ENCODE measurements at places on chromosomes 4 and X.

DNA sequence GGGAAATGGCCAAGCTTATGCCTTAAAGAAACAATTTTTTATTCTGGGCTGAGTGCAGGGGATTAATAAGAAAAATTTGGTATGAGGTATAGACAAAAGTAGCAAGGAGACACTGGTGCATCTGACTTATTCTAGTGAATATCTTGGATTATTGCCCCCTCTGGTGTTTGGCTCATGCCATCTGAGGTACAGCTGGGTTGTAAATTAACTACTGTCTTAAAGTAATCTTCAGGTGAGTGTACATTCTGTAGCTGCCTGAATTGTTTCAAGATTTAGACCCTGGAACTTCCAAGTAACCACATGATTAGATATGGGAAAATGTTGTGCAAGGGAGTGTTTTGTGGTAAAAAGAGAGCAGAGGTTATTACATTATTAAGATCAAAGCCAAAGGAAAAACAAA, 988.7 kb downstream of the FAM133A start:
- no peak for DNase-seq

- DNase-seq = no peak
Observed at GRCh38 chr4:54067166-54067565, 2.8 kb upstream of the CHIC2 start.

DNA sequence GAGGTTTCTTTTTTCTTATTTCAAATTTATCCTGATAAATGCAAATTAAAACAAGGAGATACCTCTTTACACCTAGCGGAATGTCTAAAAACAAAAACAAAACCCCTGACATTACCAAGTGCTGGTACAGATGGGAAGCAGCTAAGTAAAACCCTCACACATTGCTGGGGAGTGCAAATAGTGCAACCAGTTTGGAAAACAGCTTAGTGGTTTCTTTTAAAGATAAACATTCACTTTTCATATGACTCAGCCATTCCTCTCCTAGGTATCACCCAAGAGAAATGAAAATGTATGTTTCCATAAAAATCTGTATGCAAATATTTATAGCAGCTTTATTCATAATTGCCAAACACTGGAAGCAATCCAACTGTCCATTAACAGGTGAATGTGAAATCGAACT, 84.1 kb upstream of the HELT start:
- DNase-seq = no peak

DNA sequence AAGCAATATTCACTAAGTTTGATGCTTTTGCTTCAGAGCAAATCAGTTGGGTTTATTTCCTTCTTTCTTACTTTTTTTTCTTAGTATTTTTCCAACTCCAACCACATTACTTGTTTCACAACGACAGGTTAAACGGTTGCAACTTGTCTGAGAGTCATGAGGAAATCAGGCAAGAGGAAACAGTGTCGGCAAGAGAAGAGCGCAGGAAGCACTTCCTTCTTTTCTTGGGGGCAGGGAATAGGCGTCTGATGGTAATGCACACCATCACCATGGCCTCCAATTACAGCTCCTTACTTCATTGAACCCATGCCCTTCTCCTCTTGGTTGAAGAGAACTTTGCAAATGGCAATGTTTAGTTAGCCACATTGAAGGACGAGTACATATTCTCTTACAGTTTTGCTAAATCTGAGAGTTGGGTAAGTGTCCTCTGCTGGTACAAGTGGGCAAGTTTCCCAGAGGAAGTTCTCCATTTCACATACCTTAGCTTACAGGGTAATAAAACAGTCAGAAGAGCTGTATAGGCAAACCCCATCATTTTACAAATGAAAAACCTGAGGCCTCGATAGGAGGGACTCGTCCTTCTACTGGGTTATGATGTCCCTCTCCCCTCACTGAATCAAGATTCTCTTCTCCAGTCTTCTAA, 8.3 kb upstream of the CXCL8 start:
- no peak for DNase-seq

DNA sequence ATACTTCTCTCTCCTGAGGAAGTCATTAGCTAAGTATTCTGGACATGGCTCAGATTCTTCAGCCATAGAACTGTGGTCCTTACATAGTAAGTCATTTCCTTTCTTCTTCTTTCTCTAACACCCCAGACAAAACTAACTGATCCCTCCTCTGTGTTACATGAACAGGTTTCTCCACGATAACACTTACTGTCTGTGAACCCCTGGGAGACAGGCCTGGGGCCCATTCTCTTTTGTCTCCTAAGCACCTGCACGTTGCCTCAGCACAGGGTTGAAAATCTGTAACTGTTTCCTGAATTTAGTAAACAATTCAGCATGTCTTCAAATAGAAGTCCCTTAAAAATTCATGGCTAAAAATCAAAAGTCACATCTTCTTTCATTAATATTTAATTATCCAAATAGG, 24.7 kb downstream of the APBB2 start:
- DNase-seq = no peak

DNA sequence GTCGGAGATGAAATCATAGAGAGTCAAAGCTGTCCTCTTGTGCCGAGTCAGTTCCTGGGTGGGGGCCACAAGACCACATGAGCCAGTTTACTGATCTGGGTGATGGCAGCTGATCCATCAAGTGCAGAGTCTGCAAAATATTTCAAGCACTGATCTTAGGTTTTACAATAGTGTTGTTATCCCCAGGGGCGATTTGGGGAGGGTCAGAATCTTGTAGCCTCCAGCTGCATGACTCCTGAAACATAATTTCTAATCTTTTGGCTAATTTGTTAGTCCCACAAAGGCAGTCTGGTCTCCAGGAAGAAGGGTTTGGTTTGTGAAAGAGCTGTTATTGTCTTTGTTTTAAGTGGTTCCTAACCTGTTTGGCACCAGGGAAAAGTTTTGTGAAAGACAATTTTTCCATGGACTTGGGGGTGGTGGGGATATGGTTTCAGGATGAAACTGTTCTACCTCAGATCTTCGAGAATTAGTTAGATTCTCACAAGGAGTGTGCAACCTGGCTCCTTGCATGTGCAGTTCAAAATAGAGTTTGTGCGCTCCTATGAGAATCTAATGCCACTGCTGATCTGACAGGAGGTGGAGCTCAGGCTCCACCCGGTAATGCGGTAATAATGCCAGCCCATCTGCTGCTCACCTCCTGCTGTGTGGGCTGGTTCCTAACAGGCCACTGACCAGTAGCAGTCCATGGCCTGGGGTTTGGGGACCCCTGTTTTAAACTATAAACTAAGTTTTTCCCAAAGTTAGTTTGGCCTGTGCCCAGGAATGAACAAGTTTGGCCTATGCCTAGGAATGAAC, 29.2 kb downstream of the METAP1 start:
- no peak for DNase-seq

DNA sequence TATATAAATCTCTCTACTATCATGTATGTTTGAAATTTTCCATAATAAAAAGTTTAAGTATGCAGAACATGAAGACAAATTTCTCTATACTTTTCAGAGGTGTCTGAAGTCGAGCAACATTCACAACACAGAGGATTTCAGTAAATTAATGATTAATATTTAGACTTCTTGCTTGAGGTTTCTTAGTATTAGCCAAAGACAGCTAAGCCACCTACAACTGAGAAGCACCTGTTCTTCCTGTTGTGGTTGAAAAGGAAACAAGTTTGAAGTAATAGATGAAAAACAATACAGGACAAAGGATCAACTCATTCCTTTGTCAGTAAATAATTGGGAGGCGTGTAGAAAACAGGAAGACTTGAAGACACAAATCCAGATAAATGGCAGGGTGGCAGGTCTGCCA, 21.1 kb downstream of the SCML1 start:
- no peak for DNase-seq

DNA sequence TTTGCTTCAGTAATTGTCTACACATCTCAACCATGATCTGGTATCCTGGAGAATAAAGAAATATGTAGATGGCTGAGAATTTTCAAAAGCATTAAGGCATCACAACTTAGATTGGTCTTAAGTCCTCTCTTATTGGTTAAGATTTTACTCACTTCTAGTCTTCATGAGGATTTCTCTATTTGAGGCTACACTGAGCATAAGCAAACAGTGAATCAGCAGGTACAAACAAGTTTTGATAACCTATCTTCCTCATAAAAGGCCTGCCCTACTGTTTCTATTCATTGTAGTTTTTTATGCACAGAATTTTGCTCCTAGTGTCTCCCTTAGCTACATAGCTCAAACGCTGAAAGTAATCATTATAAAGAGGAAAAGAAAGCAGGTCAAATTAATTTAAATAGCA, 460.7 kb upstream of the RPS6KA3 start:
- no peak for DNase-seq

GRCh38 chr4:5012244-5012898, 6.9 kb downstream of the CYTL1 start:
- DNase-seq = no peak

DNA sequence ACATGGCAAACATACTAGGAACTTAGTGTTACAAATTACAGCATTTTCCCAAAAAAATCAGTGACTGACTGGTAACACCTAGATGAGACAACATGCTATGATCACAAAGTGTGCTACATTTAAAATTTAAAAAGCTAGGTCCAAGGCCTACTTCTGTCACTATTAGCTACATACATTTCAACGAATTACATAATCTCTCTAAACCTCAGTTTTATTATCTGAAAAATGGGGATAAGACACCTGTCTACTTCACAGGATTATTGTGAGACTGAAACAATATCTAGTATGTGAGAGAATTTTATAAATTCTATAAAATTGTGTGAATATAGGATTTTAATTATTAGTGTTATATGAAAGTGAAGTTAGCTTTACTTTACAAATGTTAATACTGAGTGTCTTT, 228.5 kb downstream of the DCLK2 start:
- no peak for DNase-seq

DNA sequence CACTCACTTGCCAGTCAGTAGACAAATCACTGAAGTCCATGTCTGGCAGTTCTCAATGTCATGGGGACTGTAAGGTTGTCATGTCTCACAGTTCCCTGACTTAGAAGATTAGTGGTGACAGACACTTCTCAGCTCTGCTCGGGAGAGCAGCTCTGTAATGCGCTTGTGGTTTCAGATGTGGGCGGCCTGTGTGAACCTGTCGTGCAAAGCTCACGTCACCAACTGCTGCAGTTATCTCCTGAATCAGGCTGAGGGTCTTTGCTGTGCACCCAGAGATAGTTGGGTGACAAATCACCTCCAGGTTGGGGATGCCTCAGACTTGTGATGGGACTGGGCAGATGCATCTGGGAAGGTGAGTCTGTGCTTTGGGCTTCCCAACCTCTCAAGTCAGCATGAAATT, at the start of gene IL9R:
IL9R (plus strand) TSS at position 261 of the 400 bp plus-strand sequence; CDS start at position 325, 64 bp downstream.
- no peak for DNase-seq

DNA sequence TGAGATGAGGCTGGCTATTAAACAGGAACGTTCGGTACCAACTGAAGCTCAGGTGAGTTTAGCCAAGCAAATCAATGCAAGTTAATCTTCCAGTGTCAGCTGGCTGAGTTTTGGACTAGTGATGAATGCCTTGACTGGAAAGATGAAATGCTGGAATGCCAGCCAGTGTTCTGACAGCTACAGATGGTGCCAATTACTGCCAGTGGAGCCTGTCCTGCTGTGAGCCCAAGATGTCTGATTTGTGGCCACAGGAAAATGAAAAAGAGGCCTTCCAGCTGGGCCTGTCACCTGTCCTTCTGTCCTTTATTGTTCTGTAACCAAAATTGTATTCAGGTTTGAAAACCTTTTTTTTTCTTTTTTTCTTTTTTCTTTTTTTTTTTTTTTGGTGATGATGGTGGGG, 223.1 kb downstream of the AFF2 start:
- DNase-seq = no peak

- DNase-seq = no peak
Observed at GRCh38 chrX:111071542-111072277, 24.3 kb upstream of the PAK3 start.

GRCh38 chr4:7200801-7201200, 8.5 kb downstream of the SORCS2 start:
- DNase-seq = no peak
